ENCODE measurements at places on chromosomes 16 and 17. TPM values are rescaled to one million over a fixed set of nuclear protein-coding genes. Genes with fewer than 3 reads are reported as not detected.

DNA sequence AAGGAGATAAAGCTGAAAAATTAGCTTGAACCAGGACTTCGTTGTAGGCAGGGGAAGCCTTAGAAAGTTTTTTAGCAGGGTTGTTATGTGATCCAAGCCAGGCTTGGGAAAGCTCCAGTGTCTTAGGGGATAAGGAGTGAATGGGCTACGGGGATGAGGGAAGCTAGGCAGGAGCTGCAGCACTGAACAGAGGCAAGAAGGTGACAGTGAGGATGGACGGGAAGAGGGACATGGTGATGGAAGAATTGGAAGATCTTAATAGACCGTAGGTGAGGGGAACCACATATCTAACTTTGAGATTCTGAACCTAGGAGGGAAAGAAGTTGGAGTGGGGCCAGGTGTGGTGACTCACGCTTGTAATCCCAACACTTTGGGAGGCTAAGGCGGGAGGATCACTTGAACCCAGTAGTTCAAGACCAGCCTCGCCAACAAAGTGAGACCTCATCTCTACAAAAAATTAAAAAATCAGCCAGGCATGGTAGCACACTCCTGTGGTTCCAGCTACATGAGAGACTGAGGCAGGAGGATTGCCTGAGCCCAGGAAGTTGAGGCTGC, 3.2 kb downstream of the RHBDL3 start:
- no peak for DNase-seq

DNA sequence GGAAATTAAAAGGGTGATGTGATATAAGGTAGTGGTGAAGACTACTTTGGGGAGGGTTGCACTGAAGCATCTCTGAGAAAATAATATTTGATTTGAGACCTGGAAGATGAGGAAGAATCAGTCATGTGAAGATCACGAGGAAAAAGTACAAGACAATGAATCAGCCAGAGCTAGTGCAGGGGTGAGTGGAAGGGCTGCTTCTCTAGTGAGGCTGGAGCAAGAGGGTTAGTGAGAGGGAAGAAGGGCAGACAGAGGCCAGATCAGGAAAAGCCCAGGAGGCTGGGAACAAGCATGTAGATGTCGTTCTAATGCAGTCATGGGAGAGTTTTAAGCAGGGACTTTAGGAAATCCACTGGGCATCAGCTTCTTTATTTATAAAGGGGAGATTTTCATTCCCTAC, 504.2 kb upstream of the SALL1 start:
- DNase-seq = no peak

PCTP gene
- 7.7 TPM for total RNA-seq

DNA sequence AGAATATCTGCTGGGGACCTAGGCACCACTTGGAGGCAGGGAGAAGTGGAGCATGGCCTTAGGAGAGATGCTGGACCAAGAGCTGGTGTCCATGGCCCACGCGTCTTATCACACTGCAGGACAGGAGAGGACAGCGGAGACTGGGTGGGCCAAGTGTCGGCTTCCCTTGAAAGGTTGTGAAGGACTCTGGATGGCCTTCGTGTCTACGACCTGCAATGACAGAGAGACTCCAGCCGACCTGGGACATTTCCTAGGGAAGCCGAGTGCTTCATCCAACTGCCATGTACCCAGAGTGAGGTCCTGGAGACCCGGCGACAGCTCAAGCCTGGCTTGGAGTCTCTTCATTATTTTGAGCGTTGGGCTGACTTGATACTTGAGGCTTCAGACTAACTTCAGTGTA, 20.5 kb downstream of the C1QTNF1 start:
- DNase-seq = no peak

AANAT gene
- total RNA-seq = not detected

- DNase-seq = peak; percentile 38
These were observed 14.5 kb upstream of the LDHD start for GRCh38 chr16:75131081-75131480.

GRCh38 chr17:51761105-51761504, 397.4 kb downstream of the CA10 start:
- no peak for DNase-seq

TBL3 gene
- total RNA-seq = 29.9 TPM

DNA sequence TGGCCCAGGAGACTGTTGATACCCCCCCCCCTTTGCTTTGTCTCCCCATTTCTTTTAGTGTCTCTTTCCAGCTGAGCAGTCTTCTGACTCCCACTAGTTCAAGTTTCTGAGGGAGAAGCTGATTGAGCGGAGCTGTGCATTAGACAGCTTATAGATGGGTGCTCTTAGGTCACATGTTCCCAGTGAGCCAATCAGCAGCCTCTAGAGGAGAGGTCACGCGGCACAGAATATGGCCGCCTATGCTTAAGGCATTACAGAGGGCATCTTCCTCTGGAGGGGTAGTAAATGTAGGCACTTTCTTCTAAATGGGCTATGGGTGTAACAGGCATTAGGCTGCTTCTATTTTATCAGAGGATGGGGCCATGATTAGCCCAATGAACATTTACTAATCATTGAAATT, 131.6 kb downstream of the CDH13 start:
- DNase-seq = no peak

DNA sequence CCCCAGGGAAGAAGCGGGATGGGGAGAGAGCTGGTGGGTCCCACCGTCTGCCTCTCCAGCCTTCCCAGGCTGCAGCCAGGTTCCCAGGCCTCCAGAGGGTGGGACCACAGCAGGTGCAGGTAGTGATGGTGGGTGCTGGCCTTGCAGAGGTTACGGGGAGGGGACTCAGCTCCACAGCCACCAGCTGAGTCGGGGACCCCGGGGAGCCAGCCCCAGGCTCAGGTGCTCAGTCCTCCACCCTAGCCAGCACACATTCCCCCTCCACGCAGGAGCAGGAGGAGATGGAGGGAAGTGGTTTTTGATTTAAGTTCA, 5.0 kb downstream of the TP53I13 start:
- DNase-seq = peak; percentile 83

- no peak for DNase-seq
These were observed 322.1 kb downstream of the MAP2K4 start for GRCh38 chr17:12342609-12343435.

All from osteocyte (in vitro differentiated cells).